SK-N-SH treated with all-trans-retinoic acid at 6 μM for 48 hours (cell line): ENCODE measurements at places on chromosomes 1 and 21.

DNA sequence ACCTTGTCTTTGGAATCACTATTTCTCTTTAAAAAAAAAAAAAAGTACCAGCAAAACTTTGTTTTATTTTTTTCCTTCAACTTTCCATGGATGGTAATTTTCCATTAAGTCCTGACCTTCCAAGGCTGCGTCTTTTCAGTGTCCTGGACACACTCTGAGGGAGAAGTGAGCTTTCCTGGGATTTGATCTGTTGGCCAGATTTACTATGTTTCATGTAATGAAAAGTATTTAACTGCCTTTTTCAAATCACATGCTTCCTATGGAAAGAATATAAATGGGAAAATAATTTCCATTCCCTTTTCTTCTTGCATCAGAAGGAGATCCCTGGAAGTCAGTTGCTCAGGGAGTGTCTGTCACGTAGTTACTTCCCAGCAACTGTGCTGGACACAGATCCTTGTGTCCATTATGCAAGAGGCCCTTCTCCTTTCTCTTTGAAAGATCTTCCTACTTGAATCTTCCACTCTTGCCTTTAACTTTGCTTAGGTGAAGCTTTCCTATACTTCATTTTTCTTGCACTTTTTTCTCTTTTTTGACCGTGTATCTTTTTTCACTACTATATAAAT is 59.3 kb downstream of the CENPF start:
- ATAC-seq, result no peak

DNA sequence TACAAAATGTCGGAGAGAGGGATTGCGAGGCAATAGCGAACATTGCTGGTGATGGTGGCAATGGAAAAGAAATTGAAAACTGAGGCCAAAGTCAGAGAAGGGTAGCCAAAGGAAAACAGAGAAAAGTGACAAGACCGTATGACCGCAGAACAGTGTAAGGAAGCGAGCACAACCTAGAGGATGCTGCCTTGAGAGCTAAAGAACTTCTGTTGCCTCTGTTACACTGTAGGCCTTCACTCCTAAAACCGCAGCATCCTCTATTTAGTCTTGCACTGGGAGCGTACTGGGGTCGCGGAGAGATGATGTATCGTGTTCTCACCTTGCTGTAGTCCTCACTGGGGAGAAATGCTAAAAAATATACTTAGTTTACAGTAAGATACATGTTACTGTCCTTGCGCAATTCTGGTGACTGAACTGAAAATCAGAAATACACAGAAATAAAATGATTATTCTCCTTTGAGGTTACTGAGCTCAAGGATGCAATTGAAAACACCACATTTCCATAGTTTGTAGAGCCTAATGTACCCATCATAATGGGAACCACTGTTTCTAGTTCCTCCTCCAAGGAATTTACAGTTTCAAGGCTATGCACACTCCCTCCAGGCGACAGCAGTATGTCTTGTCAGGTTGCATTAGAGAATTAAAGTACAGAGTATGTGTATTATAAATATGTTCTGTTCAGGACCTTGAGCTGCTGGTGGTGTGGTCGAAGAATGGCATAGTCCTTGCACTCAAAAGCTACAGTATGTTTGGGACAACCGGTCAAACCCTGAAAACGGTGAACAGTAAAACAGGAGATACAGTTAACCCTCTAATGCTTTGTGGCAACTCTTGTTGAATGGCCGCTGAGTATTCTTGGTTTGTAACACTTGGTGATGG is 1.3 kb downstream of the NEK7 start:
- ATAC-seq, result peak; percentile 24

GRCh38 chr1:112083487-112083886 is 94.0 kb upstream of the KCND3 start:
- ATAC-seq, result no peak

- no peak; the same call in 2 of the 3 replicates for ATAC-seq
These were observed 546.1 kb upstream of the ADAMTS5 start for GRCh38 chr21:27513016-27513415.

DNA sequence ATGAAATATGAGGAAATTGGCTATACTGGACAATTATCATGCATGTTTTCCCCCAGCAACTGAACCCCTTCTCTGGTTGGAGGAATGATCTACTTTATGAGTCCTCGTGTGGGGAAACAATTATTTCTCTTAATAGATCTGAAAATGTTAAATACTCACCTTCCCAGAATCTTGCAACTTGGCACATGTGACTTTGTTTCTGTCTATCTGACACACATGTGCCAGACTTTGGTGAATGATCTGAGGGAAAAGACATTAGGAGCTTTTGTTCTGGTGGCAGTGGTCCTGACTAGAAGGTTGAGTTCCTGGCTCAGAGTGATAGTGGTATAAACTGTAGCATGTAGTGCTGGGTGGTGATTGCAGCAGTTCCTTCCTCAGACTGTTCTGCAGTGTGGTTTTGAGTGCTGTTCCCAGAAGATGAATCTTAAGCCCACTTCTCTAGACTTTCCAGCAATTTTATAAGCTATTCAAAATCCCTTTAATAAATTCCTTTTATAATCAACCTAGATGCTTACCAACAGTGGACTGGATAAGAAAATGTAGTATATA is 59.3 kb upstream of the B3GALNT2 start:
- ATAC-seq, result no peak; the same call in 2 of the 3 replicates
